ENCODE measurements at places on chromosomes 6 and 20. TPM values are rescaled to one million over a fixed set of nuclear protein-coding genes. Genes with fewer than 3 reads are reported as not detected.

- no peaks in the 10 kb centered on the region for H3K27me3 ChIP-seq
- H3K4me1 ChIP-seq = peaks cover 8% of the 10 kb centered on the region
- no peak for DNase-seq
- H3K27ac ChIP-seq = no peak overlapping the region
These were observed 75.3 kb upstream of the VSTM2L start for GRCh38 chr20:37827605-37828004.

DNA sequence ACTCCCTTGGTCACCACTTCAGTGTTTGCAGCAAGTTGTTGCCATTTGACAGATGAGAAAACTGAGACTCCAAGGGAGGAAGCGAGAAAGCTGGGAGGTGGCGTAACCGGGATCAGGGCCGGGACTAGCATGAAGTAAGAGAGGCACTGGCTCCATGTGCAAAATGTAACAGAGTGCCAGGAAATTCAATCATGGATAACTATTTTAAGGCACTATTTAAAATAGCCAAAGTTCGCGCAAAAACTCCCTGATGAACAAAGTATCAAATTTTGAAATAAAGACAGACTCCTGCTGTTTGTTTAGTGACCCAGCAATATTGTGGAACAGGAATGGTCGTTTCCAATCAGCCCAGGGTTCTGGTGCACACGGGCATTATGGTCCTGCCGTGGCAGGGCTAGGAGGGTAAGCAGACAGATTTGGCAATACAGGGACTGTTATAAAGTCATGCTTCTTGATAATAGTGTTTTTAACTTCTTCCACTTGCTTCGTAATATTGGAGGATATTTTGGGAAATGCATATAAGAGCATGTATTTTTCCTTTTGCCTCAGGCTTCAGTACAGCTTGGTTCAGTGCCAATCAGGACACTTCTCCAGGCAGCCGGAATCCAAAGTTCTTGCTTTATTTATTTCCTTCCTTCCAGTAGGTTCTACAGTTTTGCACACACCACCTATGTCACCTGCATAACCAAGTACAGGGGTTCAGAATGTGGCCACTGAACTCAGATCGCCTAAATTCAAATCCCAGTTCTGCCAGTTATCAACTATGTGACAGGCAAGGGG lies 141.6 kb downstream of the EYA2 start:
- no peaks in the 10 kb centered on the region for H3K36me3 ChIP-seq
- no peaks in the 10 kb centered on the region for H3K4me1 ChIP-seq
- H3K27ac ChIP-seq = no peak overlapping the region
- H3K4me3 ChIP-seq = no peak overlapping the region

The MCHR2 gene
- total RNA-seq = not detected

DNA sequence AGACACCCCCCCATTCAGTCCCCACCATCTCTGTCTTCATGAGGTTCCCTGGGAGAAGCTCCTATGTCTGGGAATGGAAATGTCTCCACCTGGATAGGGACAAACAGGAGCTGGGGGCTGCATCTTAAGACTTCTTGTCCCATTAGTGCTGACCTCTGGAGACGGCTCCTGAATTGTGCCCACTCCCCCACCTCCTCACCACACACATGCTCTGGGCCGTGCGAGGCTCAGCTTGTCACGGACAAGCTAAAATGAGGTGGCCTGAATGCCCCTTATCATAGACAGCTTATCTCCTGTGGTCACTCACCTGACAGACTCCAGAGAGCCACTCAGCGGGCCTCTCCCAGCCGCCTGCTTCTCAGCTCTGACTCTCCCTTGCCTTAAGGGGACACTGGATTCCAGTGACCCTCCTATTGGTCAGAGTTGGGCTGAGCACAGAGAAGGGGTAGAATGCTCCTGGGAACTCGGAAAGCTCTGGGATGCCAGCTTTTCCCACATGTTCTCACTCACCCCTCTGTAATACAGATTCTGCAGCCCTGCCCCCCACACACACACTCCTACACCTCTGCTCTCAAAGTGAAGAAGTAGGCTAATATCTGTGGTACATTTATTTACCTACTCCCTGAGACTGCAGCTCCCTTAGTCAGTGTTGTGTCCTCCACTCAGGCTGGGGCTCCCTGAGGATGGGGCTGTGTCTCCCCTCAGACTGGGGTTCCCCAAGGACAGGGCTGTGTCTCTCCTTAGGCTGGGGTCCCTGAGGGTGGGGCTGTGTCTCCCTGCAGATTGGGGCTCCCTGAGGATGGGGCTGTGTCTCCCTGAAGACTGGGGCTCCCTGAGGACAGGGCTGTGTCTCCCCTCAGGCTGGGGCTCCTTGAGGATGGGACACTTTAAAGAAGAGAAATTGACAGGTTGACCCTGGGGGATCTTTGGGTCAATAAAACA lies 167.5 kb downstream of the VEGFA start:
- peaks cover 2% of the 10 kb centered on the region for H3K27me3 ChIP-seq
- H3K4me3 ChIP-seq = no peak overlapping the region
- H3K36me3 ChIP-seq = no peaks in the 10 kb centered on the region
- no peaks in the 10 kb centered on the region for H3K4me1 ChIP-seq

The LY6G5B gene
- total RNA-seq = 31.0 TPM

DNA sequence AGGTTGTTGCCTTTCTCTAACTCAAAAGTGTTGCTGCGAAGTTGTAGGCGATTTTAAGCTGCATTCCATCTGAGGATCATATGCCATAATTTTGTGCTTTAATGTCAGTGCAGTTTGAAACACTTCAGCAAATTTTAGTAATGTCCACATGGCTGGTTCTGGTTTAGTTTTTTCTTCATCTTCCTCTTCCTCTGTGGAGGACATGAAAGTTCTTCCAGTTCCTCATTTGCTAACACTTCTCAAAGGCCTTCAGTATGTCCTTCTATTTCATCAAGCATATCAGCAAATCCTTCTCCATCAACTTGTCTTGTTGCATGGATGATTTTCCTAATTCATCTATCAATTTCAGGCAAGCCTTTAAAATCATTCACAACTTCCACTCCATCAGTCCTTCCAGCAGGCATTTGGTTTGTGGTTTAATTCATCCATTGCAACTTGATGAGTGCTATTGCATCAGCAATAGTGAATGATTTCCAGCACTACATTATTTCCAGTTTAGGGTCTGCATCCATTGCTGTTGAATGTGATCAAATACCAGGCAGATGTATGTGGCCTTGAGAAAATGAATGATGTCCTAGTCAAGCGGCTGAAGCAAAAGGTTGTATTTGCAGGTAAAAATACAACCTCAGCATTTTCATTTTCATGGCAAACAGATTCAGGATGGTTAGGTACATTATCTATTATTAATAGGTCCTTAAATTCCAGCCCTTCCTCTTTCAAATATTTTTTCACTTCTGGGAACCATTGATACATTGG lies 20.2 kb downstream of the SHLD1 start:
- no peak for DNase-seq
- H3K4me3 ChIP-seq = no peak overlapping the region
- peaks cover 40% of the 10 kb centered on the region for H3K36me3 ChIP-seq
- no peak overlapping the region for H3K27ac ChIP-seq

DNA sequence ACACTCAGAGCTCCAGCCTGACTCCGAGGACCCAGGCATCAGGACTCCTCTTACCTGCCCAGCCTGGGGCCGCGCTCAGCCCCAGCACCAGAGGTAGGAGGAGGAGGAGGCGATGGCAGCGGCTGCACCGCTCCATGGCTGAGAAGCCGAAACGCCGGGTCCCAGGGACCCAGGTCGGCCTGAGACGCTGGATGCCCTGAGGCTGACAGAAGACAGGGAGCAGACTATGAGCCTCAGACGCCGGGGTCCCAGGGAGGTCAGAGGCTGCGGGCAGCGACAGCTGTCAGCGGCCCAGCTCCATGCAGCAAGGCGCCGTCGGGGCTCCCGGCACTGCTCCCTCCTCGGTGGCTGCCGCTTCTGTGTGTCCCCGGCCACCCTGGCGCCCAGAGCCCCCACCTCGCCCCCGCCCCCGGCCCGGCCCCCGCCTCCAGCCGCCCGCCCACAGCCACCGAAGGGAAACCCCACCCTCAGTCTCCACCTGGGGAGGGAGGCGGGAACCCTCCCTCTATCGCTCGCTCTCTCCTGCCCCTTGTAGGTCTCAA lies at the start of gene COL11A2:
TSS of gene COL11A2 (minus strand) at position 363 of the 542 bp plus-strand sequence. CDS start at position 136, 227 bp downstream.
- H3K27ac ChIP-seq = no peak within 1 kb of the TSS
- peaks cover 36% of the 10 kb centered on the region for H3K36me3 ChIP-seq
- H3K4me1 ChIP-seq = peaks cover 11% of the 10 kb centered on the region
- H3K27me3 ChIP-seq = peaks cover 44% of the 10 kb centered on the region

- no peak overlapping the region for H3K4me3 ChIP-seq
- DNase-seq = no peak
- H3K36me3 ChIP-seq = no peaks in the 10 kb centered on the region
- no peak overlapping the region for H3K27ac ChIP-seq
- H3K4me1 ChIP-seq = no peaks in the 10 kb centered on the region
- H3K27me3 ChIP-seq = peaks cover 13% of the 10 kb centered on the region
These were observed 26.8 kb downstream of the SLC22A3 start for GRCh38 chr6:160374836-160375560.

DNA sequence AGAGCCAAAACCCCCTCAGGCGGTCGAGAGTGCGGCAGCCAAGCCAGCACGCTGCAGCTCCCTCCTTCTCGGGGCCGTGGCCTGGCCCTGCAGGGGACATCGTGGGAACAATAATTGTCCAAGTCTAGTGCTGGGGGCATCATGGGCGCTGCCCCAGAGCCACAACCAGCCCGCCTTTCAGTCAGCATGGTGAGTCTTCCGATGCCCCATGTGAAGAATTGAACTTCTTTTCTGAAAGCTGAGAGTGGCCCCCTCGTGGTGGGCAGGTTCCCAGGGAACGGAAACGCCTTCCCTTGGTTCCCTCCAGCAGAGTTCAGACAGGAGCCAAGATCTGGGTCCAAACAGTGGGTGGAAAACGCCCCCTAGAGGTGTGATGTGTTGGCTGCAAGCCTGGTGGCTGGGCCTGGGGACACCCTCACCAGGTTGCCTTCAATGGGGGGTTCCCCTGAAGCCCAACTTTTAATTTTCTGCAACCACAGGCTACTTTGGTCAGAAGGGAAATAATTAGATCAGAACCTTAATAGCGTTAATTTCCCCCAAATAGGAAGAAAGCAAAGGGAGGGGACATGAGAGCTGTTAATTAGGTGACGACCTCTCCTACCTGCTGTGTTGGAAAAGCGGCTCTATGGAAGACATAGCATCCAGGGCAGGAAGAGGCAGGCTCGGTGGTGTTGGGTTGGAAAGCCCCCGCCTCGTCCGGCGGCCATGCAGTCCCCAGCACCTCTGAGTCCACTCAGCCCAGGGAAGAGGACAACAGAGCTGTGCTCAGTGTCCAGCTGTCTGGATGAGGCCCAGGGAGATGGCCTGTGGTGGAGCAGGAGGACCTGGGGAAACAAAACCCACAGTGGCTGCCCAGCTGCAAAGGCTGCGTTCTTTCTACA lies 4.7 kb upstream of the MRGBP start:
- no peak overlapping the region for H3K27ac ChIP-seq
- H3K36me3 ChIP-seq = no peaks in the 10 kb centered on the region
- peak; percentile 75 for DNase-seq
- H3K4me3 ChIP-seq = no peak overlapping the region
- H3K27me3 ChIP-seq = no peaks in the 10 kb centered on the region
- H3K4me1 ChIP-seq = peaks cover 31% of the 10 kb centered on the region

DNA sequence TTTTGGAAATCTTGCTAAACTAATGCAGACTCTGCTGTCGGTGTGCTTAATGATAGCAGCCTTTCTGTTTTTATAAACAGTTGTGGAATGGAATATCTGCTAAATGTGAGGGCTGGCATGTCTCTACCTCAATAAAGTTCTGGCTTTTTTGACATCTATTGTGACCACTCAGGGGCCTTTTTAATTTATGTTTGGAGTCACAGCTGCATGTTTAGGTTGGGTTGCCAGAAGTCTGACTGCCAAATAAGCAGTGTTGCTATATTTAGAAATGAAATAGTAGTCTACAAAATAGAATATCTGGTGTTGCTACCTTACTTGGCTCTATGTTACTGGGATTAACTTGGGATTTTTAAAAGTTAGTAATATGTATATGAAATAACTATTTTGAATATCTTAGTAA lies 125.1 kb upstream of the LOC128125822 start:
- no peaks in the 10 kb centered on the region for H3K4me1 ChIP-seq
- DNase-seq = no peak
- H3K4me3 ChIP-seq = no peak overlapping the region

- peak overlapping the region; percentile 9 for H3K4me3 ChIP-seq
- no peak for DNase-seq
- H3K4me1 ChIP-seq = peaks cover 56% of the 10 kb centered on the region
These were observed 76.0 kb downstream of the SLX4IP start for GRCh38 chr20:10511170-10511508.

DNA sequence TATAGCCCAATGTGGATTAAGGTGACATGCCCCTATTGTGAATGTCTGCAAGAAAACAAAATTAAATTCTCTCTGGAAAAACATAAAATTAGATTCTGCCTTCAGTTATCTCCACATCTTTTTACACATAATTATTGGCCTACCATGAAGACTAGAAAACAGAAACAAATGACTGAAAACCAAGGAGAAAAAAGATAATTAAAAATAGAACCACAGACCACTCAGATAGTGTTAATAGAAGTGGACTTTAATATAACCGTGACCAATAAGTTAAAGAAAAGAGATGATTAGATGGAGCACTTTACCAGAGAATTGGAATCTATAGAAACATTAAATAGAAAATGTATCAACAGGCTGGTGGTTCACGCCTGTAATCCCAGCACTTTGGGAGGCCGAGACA lies 445.7 kb downstream of the EPM2A start:
- no peaks in the 10 kb centered on the region for H3K36me3 ChIP-seq
- H3K4me1 ChIP-seq = no peaks in the 10 kb centered on the region
- no peak overlapping the region for H3K27ac ChIP-seq
- DNase-seq = no peak
- no peak overlapping the region for H3K4me3 ChIP-seq
- H3K27me3 ChIP-seq = no peaks in the 10 kb centered on the region

The DEFB132 gene
- total RNA-seq = not detected

- no peaks in the 10 kb centered on the region for H3K27me3 ChIP-seq
- peaks cover 59% of the 10 kb centered on the region for H3K4me1 ChIP-seq
- no peak for DNase-seq
- no peak overlapping the region for H3K27ac ChIP-seq
- no peak overlapping the region for H3K4me3 ChIP-seq
- H3K36me3 ChIP-seq = peaks cover 6% of the 10 kb centered on the region
These were observed 25.6 kb downstream of the GFOD1 start for GRCh38 chr6:13461805-13462204.

DNA sequence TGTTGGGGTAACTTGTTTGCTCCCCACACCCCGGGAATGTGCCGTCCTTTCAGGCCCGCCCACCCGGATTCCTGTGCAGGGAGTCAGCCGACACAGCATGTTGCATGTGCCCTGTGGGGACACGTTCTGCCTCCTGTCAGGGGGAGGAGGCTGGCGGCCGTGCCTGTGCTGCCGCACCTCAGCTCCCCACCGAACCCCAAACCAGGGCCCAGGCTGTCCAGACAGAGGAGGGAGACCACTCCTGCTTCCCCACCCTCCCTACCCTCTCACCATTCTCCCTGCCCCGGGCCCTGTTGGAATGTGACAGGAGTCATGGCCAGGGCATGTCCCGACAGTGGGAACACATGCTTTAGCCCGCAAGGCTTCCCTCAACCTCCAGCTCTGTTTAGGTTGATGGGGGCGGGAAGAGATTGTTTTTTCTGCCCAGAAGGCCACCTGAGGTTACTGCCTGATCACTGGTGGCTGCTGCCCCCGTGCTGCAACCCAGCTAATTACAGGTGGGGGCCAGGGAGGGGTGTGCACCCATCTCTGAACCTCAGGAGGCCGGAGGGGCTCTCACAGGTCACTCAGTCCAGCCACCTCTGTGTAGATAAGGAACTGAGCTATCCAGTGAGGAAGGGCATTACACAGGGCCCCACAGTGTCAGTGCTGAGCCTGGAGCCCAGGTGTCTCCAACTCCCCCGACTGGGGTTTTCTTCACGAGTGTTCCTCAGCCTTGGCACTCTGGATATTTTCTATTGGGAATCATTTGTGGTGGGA lies 13.6 kb downstream of the LRRC73 start:
- no peak overlapping the region for H3K4me3 ChIP-seq
- DNase-seq = no peak
- no peaks in the 10 kb centered on the region for H3K27me3 ChIP-seq
- peaks cover 25% of the 10 kb centered on the region for H3K36me3 ChIP-seq
- H3K27ac ChIP-seq = no peak overlapping the region
- H3K4me1 ChIP-seq = peaks cover 7% of the 10 kb centered on the region
